Left lobe of liver (tissue), 2 donors: ENCODE measurements at places on chromosomes 3 and 15. TPM values are rescaled to one million over a fixed set of nuclear protein-coding genes. Genes with fewer than 3 reads are reported as not detected.

DNA sequence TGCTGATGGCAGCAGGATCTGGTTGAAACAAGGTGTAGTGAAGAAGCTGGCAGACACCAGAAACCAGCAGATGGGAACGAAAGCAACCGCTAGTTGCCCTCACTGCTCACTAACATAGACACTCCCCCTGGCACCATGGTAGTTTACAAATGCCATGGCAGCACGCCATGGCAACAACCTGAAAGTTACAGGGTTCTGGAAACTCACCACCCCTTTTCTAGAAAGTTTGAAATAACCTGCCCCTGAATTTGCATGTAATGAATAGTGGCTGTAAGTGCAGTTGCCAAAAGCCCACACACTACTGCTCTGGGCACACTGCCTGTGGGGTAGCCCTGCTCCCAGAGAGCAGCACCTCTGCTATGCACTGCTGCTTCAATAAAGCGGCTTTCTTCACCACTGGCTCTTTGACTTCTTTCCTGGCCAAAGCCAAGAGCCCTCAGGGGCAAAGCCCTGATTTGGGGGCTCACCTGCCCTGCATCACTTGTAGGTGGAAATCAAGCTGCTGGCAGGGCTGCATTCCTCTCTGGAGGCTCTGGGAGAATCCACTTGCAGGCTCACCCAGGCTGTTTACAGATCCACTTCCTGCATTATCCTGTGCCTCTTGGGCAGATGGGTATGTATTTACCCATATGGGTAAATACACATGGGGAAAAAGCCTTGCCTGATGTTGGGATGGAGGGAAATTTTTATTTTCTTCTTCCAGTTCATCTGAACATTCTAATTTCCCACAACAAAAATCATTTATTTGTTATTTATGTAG, 2.0 kb upstream of the GP9 start:
- peak; percentile 80 for DNase-seq

DNA sequence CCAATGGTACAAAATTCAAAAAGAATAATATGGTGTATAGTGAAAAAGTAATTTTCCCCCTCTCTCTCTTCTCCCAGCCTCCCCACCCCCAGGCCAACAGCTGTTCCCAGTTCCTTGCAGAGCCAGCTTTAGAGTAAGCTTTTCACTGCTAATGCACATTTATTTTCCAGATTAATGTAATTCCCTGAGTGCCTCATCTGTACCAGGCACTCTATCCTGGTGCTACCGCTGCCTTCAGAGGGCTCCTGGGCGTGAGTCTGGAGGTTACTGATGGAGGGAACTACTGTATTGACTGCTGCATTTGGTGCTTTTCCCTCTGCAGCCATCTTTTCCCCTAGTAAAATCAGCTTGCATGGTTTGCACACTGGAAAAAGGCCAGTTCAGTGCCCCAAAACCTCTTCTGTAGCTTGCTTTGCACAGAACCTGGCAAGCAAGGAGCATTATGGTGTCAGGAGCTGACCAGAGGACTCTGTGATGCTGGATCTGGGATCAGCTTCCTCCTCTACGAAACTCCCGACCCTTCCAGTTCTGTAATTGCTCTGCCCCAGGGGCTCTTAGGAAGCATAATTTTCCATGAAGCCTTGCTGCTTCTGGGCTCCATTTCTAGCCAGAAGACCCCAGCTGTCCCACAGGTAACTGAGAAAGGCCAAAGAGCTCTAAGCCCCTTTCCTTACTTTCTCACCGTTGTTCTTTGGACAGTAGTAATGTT, 8.5 kb upstream of the USP3 start:
- peak; percentile 40 for DNase-seq

DNA sequence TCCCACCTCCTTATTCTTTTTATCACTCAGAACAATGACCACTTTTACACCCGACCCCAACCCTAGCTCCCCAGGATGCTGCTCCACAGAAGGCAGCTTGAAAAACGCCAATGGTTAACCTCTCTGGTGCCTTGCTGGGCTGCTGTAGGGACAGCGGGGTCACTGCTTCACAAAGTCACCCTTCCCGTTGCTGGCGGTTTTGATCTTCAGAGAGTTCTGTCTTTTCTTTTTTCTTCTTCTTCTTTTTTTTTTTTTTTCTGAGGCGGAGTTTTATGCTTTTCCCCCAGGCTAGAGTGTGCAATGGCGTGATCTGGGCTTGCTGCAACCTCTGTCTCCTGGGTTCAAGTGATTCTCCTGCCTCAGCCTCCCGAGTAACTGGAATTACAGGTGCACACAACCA, 20.7 kb downstream of the CEP19 start:
- no peak for DNase-seq

The CD96 gene
- total RNA-seq: 0.40 TPM

The TMCO5A gene
- not detected for total RNA-seq
